ENCODE measurements at places on chromosomes 6 and 20.

- DNase-seq, result no peak
Observed at GRCh38 chr20:16069389-16070010, 503.7 kb downstream of the KIF16B start.

GRCh38 chr20:10076126-10077080, 41.6 kb downstream of the ANKEF1 start:
- no peak for DNase-seq

- DNase-seq, result no peak
Observed at GRCh38 chr6:75348882-75349261, 64.3 kb upstream of the TMEM30A start.

DNA sequence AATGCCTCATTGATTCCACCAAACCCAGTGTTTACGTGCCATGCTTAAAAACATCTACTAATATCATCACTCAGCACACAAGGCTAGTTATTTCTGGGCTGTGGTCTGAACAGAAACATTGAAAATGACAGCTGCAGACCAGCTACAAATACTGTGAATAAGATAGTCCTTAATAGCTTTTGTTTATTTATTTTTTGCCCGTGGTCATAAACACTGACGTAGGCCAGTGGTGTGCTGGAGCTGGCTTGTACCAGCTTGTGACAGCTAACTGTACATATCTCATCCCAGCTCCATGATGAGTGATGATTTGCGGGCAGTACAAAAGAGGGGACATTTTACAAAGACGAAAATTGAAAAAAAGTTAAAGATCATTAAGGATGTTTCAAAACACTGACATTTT, 1057.0 kb downstream of the EPHA7 start:
- no peak for DNase-seq

GRCh38 chr6:90484385-90484784, 102.5 kb downstream of the MAP3K7 start:
- DNase-seq, result no peak

- no peak for DNase-seq
Observed at GRCh38 chr6:10406556-10406955, 8.3 kb downstream of the TFAP2A start.

DNA sequence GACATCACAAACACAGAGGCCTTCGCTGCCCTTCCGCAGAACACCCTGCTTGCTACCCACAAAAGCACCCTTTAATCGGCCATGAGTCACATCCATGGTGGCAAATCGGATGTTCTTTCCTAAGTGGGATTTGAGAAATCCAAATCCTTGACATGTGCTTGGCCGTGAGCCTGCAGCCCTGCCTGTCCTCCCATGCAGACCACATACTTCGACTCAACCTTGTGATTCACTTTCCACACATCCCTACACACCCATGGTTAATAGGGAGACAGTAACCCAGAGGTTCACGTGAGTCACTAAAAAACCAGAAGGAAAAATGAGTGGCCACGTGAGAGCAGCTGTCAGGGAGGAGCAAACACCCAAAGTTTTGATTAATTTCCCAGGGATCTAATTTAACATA, 19.4 kb downstream of the RAMACL start:
- DNase-seq, result no peak

- no peak for DNase-seq
Observed at GRCh38 chr6:130765181-130765727, 62.0 kb upstream of the SMLR1 start.

DNA sequence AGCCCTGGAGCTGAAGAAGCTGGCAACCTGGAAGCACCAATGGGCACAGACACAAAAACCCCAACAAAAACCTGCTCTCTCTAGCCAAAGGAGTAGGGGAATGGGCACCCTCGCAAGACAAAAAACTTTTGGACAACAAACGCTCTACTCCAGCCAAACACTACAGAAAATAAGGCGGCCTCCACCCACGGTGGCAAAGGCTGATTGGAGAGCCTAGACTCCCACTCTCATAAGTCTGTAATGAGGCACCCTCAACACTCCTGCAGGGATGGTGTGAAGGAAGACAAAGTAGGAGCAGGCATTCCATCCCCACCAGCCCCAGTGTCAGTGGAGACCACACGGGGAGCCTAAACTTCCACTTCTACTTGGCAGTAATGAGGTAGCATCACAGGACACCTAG, 8.8 kb downstream of the TTI1 start:
- no peak for DNase-seq

DNA sequence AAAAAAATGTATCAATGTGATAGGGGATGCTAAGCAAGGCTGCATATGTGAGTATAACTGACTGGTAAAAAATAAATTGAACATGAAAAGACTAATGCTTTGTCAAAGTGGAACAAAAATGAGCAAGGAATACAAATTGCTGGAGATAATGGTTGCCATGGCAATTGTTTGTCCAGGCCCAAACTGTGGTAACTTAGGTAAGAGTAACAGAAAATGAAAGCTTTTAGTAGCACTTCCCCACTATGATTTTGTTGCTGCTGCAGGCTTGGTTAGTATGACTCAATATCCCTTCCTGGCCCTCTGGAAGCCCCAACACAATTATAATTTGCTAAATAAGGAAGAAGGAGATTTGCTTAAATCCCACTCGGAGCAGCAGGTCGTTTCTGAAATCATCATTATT, 577.1 kb downstream of the DOK5 start:
- DNase-seq, result no peak

DNA sequence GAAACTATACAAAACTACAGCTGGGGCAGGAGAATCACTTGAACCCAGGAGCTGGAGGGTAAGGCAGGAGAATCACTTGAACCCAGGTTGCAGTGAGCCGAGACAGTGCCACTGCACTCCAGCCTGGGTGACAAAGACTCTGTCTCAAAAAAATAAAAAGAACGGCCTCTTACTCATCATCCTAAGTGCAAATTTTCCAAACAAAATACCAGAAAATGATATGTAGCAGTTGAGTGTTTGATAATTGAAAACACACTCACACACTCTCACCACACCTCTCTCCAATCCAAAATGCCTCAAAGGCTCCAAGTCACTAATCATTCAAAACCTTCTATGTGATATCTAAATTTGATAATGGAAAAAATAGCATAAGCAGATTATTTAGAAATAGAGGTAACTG, 198.6 kb upstream of the SHLD1 start:
- DNase-seq, result no peak

DNA sequence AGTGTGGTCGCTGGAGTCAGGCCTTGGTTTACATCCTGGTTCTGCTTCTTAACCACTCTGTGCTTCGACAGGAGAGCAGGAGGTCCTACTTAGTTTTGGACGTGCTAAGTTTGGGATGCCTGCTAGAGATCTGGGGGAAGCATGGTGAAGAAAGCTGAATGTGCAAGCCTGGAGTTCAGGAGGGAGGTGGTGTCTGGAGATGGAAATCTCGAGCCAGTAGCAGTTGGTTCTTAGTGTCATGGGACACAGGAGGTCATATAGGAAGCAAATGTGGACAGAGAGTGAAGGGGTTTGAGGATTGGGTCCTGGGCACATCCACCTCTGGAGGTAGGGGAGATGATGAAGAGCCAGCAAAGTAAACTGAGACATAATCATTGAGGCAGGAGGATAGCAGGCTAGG, 131.4 kb downstream of the SYCP2 start:
- no peak for DNase-seq

DNA sequence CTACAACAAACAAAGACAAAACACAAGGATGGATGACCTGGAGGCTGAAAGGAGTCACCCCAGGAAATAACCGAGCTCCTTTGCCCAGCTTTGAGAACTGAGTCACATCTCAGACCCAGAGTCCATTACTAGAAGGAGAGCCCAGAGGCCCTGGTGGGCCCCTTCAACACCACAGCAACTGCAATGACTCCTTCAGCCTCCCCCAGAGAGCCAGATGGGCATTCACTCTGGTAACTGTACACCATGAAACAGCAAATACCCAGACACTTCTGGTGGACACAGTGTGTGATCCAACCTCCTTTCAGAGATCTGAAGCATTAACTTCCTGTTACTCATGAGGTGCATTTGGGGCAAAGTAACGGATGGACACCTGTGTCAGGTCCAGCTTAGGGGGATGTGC, 22.6 kb downstream of the RAET1L start:
- no peak for DNase-seq

DNA sequence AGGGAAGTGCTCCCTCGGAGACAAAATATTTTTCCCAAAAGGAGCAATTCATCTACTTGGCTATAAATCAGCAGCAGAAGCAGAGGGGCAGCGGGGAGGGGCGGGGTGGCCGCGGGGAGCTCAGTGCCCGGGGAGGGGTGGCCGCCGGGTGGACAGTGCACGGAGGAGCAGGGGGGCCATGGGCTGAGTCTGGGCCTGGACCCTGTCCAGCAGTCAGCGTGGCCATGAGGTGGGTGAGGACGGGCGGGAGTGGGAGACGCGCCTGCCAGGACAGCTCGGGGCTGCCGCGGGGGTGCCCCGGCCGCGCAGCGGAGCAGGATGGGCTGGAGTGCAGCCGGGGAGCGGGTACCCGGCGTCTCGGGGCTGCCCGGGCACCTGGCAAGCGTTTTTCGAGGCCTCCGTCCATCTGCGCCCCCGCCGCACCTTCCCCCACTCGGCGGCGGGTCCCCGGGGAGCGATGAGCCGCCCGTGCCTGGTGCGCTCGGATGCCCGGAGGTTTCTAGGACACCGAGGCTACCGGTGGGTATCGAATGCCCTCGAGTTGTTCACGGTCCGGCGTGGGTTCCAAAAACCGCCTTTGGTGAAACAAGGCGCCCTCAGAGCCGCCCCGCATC, 229.5 kb downstream of the THBS2 start:
- no peak for DNase-seq

GRCh38 chr6:109429496-109429895, 10.9 kb downstream of the PPIL6 start:
- no peak for DNase-seq

DNA sequence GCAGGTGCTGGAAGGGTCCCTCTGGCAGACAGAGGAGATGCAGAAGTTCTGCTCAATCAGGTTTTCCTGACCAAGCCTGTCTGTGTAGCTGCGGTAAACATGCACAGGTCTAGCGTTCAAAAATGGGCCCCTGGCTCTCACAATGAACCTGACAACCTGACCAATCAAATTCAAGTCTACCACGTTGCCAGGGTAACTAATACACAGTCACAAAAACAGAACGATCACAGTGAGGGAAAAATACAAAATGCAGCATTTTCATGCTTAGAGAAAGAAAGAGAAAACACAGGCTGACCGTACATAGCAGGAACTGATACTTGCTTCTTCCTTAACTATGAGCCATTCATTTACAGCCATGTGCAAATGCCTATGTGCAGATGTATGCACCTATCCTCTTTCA, 353.1 kb upstream of the TSHZ2 start:
- DNase-seq, result no peak

GRCh38 chr6:166027761-166028160, 139.9 kb downstream of the TBXT start:
- no peak for DNase-seq

- DNase-seq, result no peak
Observed at GRCh38 chr6:75775219-75775618, 26.2 kb downstream of the MYO6 start.

GRCh38 chr6:30200551-30201281, 12.5 kb downstream of the TRIM26 start:
- no peak for DNase-seq

GRCh38 chr20:62710886-62711702, 2.5 kb downstream of the NTSR1 start:
- DNase-seq, result no peak

DNA sequence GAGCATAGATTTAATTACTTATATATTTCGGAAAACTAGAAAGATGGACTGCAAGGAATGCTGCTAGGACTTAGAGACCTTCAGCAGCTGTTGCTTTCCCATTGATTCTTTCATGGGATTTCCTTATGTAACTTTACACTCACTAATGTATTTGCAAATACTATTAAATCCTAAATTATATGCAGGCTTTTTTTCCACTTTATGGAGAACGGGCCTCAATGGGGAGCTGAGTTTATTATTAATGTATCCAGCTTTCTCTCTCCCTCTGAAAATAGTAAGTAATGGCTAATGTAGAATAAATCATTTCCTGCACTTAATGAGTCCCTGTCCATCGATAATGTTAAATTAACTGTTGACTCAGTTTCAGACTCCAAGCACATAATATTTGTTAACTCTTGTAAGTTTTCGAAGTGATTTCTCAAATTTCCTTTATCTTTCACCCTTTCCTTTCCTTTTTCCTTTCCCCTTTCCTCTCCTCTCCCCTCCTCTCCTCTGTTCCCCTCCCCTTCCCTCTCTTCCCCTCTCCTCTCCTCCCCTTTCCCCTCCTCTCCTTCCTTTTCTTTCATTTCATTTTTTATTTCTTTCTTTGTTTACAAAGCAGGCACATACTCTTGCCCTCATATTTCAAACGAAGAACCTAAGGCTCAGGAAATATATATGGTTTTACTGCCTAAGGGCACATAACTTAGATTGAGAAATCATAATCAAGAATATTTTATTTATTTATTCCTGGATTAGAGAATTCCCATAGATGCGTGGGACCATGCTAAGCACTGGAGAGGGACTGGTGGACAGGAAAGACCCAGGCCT, 503.6 kb downstream of the MMUT start:
- no peak for DNase-seq

DNA sequence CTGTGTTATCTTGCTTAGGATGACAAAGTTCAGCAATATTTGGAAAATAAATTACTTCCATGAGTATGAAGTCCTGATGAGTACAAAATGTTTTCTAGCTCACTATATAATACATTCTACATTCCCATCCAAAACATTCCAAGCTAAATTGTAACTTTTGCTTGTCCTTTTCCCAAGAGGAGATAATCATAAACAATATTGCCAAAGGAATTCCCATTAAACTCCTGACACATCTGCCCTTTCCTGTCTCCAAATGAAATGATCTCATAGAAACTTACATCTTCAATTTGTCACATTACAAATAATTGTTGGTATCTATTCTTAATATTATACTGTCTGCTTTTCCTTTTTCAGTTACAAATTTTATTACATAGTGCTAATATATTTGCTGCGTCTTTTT, 20.4 kb upstream of the SENP6 start:
- no peak for DNase-seq

- DNase-seq, result no peak
Observed at GRCh38 chr6:157137501-157137900, 185.8 kb downstream of the TMEM242 start.

GRCh38 chr6:78909391-78909790, 42.0 kb downstream of the IRAK1BP1 start:
- no peak for DNase-seq

GRCh38 chr6:53023323-53023722, 28.2 kb upstream of the GSTA4 start:
- no peak for DNase-seq

GRCh38 chr6:84329516-84329915, 102.1 kb upstream of the CEP162 start:
- no peak for DNase-seq

DNA sequence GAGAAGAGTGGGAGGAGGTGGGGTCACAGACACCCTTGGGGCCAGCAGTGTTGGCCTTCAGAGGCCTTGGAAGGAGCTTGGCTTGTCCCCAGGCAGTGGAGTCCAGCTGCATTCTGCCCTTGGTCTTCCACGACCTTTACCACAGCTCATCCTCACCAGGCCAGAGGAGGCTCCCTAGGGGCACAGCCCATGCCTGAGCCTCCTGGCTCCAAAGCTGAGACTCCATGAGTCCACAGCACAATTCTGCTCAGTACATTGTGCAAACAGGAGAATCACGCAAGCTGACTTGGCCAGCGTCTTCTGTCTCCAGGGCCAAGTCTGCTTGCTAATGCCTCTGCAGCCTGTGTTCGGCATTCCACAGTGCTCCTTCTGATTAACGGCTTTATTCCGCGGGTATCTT, 337.2 kb downstream of the SMOC2 start:
- DNase-seq, result no peak
